ENCODE measurements at places on chromosomes 16 and 17.
A peak's percentile ranks its signal among the peaks of the same experiment; 100 is the strongest.

DNA sequence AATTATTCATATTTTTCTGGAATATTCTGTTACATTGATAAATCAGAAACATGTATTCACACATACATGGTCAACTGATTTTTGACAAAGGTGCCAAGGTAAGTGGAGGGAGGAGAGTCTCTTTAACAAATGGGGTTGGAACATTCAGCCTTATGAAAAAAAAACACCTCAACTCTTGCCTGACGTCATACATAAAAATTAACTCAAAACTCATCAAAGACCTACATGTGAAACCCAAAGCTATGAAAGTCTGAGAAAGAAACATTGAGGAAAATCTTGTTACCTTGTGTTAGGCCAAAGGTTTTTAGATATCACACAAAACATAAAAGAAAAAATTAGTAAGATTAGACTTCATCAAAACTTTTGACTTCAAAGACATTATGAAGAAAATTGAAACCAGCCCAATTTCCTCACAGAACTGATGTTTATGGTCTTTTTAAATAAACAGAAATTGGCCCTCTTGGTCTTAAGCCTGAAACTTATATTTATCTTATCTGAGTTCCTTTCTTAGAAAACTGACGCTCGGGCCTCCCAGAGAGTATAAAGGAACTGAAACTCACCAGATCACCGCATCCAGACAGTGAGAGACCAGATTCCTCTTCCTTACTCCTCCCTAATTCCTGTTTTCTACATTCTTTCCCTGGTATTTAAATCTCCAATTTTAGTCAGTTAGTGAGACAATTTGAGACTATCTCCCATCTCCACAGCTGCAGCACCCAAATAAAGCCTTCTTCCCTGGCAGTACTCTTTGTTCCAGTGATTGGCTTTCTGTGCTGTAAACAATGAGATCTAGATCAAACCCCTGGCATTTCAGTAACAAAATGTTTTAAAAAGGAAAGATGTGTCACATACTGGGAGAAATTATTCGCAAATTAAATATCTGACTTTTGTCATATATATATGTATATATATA, 4.0 kb downstream of the HYDIN start:
- no peak for DNase-seq

DNA sequence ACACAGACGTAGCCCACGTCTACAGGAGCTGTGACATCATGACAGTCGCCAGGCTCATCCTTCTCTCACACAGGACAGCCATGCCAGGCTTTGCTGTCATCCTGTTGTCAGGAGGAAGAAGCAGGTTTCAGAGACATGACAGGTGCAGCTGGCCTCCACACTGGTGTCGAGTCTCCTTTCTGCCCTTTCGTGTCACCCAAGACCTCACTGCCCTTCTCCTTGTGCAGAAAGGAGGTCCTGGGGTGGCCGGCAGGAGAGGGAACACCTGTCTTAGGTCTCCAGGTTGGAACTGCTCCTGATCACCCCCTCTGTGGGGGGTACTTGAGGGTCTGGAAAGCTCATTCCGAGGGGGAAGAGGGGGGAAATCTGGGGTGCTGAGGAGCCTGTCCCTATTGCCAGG, 41.6 kb upstream of the IRF8 start:
- no peak for DNase-seq

DNA sequence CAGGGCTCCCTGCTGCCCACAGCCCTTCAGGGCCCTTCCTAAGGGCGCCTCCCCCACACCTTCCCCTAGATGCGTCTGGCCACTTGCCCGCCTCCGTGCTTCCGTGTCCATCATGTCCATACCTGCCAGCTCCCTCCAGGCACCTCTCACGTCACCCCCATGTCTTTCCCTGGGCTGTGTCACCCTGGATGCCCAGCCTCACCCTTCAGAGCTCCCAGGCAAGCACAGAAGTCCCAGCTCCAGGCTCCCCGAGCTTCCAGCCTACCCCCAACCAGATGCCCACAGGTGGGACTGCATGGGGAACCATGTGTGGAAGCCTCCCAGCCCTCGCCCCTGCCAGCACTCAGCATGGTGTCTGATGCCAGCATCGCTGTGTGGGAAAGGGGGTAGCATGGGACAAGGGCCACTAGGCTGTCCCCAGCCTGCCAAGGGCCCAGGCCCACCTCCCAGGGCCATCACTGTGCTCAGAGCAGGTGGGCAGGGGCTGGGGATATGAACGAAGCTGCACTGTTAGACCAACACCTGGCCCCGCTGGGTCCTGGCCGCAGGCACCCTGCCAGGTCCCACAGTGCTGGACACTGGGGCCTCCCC, 1.9 kb upstream of the AXIN1 start:
- DNase-seq: no peak

DNA sequence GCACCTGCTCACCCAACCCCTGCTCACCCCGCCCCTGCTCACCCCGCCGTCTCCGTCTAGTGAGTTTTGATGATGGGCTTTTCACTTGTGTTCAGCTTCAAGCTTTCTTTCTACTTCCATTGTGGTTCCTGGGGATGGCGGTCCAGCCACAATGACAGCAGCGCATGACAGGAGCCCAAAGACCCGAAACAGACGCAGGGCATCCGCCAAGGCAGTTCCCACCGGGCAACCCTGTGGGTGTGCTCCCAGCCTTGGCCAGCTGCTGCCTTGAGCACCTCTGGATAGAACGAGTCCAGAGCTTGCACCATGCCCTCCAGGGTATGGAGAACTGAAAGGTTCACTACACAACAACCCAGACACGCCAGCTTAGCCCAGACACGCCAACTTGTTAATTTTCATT, 92.9 kb upstream of the CHMP6 start:
- no peak for DNase-seq

GRCh38 chr16:79339863-79340262, 260.7 kb downstream of the MAF start:
- no peak for DNase-seq

- peak; percentile 14 for DNase-seq
Measured at GRCh38 chr16:27066668-27067537, at the start of gene C16orf82. TSS of gene C16orf82 (plus strand) at chr16:27066927.

DNA sequence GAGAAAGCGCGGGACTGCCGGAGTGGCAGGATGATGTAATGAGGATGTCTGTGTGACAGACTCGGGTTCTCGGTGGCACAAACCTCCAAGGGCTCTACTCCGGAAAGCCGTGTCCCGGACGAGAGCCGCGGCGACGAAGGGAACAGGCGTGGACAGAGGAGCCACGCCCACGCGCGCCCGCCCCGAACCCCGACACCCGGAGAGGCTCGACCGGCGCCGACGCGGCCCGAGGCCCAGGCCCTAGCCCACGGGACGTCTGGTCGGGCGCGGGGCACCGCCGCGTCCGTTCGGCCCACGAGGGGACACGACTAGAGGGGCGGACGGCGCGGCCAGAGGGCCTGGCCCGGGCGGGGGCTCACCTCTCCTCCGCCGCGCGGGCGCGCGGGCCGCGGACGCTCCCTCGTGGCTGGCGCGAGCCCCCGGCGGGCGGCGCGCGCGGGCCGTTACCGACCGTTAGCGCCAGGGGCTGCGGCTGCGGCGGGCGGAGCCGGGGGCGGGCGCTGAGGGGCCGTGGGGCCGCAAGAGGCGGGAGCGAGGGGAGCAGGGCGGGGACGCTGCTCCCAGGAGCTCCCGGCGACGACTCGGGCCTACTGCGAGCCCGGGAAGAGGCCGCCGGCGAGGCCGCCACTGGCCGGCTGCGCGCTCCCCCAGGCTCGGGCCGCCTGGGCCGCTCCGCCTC, 2.1 kb upstream of the IRX5 start:
- DNase-seq: no peak

GRCh38 chr16:22355487-22355908, 18.9 kb downstream of the CDR2 start:
- DNase-seq: no peak

DNA sequence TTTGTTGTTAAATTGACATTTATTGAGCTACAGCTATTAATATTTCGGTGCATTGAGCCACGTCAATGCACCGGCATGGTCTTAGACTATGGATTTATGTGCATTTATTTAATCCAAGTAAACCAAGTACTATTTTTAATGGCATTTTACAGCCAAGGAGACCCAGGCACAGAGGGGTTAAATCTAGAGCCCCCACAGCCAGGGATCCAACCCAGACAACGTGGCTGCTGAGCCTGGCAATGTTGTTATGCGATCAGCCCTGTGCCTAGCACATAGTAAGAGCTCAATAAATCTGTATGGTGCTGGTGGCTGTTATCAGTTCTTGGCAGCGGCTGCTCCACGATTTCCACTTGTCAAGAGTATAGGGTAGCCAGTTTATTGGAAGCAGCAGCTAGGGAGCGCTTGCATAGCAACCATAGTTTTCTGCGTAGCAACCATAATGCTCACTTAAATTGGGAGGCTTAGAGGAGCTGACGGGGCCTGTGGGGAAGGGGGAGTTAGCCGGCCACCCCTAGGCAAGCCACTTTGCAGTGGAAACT, 541 bp upstream of the RBBP6 start:
- DNase-seq: no peak

DNA sequence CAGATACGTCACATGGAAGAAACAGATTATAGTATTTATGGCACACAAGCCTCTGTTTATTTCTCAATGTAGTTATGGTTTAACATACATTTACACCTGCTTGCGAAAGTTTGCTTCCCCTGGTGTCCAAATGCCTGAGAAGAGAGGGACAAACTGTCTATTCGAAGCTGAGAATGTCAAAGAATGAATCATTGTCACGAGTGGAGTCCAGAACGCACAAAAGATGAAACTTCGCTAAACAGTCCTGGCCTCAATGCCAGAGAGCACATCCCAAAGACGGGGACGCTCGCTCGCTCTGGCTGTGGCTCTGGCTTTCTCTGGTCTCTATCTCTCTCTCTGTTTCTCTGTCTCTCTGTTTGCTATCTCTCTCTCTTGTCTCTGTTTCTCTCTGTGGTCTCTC, 298.8 kb downstream of the FOXL1 start:
- DNase-seq: no peak

DNA sequence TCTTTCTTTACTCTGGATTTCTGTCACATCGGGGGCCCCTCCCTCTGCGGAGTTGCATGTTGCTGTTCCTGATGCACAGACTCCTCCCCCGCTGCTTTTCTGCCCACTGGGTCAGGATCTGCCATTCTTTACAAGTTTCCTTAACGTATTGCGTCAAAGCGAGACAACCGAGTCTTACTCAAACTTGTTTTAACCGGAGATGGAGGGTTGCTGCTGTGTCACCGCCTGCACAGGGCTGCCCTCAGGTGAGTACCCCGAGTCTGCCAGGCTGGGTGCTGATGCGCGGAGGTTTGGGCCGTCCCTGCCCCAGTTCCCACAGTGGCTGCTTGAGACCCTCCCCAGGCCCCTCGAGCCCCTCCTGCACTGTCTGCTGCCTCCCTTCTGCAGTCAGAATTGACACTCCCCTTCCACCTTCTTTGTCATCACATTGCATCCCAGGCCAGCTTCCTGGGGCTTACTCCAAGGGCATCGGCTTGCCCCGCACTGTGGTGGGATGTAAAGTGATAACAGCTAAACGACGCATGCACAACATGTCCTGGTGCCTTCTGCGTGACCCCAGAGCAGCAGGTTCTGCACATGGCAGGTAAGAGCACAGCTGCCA, 19.3 kb downstream of the CARHSP1 start:
- peak; percentile 96 for DNase-seq

DNA sequence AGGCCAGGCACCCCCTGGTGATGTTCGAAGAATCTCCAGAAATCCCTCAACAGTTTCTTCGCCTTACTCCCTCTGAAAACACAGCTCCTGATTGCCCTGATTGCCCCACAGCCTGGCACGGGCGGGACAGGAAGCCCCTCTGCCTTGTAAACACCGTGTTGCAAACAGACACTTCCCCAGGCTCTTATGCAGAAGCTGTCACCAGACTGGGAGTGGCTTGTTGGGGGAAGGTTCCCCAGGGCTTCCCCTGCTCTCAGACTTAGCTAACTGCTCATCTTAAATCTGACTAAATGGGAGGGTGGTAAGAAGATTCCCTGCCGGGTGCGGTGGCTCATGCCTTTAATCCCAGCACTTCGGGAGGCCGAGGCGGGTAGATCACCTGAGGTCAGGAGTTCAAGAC, 11.2 kb downstream of the PIK3R5 start:
- no peak for DNase-seq

DNA sequence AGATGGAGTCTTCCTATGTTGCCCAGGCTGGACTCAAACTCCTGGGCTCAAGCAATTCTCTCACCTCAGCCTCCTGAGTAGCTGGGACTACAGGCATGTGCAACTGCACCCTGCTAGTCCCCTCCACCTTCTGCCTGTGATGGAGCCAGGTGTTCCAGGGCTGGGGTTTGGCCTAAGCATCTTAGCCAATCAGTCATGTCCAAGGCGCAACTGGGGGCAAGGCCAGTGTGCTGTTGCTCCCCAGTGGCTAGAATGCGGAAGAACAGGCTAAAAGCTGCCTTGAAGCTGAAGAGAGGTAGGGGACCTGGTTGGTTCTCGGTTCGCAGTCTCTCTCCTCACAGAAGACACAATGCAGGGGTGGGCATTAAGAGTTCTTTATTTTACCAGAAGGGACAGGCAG, 18.6 kb downstream of the FLOT2 start:
- peak; percentile 78 for DNase-seq

GRCh38 chr16:15671530-15672117, 21.6 kb downstream of the NDE1 start:
- DNase-seq: no peak

- no peak for DNase-seq
Measured at GRCh38 chr17:20046629-20047028, 37.5 kb downstream of the SPECC1 start.

DNA sequence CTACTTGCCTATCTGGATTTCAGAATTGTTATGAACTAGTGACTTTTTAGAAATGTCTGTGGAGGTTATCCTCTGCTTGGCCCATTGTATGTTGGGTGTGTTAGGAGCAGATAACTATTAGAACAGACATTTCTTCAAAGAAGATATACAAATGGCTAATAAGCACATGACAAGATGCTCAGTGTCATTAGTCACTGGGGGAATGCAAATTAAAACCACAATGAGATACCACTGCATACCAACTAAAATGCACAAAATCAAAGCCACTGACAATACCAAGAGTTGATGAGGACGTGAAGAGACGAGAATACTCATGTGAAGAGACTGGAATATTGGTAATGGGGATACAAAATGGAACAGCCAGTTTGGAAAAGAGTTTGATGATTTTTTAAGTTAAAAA, 39.2 kb downstream of the CEP112 start:
- peak; percentile 53 for DNase-seq

DNA sequence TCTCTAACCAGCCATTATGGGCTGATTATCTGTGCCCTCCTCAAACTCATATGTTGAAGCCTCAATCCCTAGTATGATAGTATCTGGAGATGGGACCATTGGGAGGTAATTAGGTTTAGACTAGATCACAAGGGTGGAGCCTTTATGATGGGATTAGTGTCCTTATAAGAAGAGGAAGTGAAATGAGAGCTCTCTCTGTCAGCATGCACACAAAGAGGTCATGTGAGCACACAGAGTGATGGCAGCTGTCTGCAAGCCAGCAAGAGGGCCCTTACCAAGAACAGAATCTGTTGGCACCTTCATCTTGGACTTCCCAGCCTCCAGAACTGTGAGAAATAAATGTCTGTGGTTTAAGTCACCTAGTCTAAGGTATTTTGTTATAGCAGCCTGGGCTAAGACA, 101.9 kb downstream of the PCTP start:
- DNase-seq: no peak

DNA sequence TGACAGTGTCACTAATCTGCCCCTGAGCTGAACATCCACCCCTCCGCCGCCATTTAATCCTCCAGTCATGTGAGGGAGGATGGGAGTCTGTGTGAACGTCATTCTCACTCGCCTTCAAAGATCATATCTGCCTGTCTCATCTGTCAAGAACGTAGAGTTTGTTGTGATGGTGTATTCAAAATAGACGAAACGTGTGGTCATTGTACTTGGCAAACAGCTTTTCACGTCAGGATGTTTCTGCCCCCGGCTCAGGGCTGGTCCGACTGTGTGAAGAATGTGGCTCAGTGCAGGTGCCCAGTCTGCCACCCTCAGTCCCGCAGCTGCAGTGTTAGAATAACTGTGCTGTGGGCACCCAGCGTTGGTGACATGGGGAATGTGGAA, 148.0 kb downstream of the KCNJ12 start:
- no peak for DNase-seq

Data from choroid plexus epithelial cell (primary cell).